ENCODE measurements at places on chromosomes 6 and 20.
A peak's percentile ranks its signal among the peaks of the same experiment; 100 is the strongest.

GRCh38 chr6:132726608-132726975 is 12.7 kb upstream of the VNN1 start:
- no peak for DNase-seq

DNA sequence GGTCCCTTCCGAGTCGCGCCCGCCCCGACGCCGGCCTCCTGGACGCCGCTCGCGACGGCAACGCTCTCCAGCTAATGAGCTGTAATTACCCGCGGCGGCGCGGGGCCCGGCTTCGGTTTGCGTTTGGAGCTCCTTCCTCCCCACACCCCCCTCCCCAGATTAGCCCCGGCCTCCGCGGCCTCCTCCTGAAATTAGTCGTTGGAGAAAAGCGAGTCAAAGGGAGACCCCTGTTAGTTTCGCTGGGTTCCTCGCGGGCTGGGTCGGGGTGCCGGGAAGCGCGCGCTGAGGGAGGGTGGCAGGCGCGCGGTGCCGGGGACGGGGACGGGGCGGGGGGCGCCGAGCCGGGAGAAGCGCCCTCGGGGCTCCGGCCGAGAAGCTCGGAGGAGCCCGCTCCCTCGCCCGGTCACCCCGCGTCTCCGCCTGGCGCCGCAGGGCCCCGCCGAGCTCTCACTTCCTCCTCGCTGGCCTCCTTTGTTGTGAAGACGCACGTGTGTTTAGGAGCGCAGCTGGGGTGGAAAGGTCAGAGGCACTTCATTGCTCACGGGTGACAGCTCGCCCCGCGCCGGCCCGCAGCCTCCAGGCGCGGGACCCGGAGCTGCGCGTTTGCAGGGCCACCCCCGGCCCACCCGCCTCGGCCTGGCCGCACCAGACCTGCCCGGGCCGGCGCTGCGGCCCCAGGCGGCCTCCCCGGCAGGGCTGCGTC is 4.9 kb downstream of the FOXC1 start:
- DNase-seq: no peak

- no peak for DNase-seq
Observed at GRCh38 chr20:61128701-61129269, 123.3 kb upstream of the CDH4 start.

- DNase-seq: no peak
Observed at GRCh38 chr6:73606428-73606827, 47.4 kb downstream of the SLC17A5 start.

DNA sequence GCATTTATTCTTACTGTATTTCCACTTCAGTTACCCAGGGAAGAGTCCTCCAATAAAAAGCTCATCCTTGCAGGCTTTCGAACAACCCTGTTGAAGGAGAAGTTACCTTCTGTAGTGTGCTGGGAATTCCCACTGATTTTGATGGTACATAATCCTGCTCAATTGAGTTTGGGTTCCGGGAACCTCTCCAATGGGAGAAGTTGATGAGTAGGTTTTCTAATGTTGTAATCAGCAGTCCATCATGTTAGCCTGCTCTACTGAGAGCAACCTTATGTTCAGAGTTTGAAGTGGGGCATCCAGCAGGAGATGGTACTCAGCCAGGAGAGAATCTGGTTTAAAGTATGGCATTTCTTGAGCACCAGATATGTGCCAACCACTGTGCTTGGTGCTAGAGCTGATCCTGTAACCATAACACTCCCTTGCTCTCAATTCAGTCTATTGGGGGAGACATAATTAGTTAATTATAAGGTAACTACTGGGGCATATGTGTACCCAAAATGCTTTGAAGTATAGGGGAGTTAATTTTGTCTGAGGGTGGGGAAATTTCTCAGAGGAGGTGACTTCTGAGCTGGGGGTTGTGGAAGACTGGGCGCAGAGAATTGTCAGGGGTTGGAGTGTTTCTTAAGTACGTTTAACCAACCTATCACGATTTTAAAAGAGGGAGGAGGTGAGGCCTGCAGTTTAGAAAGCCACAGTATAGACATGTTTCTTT is 2.1 kb downstream of the TOP1 start:
- DNase-seq: no peak

- DNase-seq: no peak
Observed at GRCh38 chr6:8172530-8172929, 70.2 kb upstream of the EEF1E1 start.

- no peak for DNase-seq
Observed at GRCh38 chr6:1635305-1636010, 25.7 kb downstream of the FOXC1 start.

DNA sequence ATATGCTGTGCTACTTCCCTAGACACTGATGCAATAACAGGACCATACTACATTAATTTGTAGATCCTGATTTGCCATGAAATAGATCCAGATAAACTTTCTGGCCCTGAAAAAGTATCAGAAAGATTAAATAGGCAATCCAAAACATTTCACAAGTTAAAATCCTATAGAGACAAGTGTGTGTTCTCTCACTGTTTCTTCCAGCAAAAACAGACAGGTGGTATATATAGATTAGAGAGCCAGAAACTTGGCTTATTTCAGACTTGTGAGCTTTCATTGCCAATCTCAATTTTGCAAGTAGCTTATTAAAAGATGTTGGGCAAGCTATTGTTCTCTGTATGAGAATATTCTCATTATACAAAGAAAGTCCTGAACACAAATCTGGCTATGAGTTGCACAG is 289.1 kb upstream of the MANEA start:
- no peak for DNase-seq

- no peak for DNase-seq
Observed at GRCh38 chr6:166179704-166180103, 12.1 kb upstream of the TBXT start.

- no peak for DNase-seq
Observed at GRCh38 chr6:85425997-85426396, 23.9 kb upstream of the NT5E start.

- no peak for DNase-seq
Observed at GRCh38 chr6:145891565-145891964, 72.6 kb downstream of the SHPRH start.

DNA sequence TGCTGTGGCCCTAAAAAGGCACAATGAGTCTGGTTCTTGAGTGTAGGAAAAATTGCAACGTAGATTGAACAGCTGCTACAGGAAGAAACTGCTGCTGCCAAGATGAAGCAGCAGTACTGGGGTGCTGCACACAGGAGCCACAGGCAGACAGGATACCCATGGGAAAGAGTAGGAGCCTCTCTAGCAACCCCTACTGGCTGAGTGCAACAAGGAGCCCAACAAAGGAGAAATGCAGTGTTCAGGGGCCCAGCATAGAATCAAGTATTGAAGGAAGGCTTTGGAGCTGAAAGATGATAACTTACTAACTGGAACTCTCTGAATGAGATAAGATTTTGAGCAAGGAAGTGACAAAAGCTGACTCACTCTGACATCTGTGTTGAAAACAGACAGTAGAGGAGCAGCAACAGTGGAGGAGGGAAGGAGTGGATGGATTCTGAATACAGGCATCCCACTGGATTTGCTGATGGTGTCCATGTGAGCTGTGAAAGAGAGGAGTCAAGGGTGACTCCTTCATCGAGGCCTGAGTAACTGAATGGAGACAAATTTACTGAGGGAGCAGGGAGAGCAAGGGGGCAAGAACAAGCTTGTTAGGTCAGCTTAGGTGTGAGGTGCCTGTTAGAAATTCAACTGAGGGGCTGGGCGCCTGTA is 534.7 kb upstream of the JARID2 start:
- no peak for DNase-seq

DNA sequence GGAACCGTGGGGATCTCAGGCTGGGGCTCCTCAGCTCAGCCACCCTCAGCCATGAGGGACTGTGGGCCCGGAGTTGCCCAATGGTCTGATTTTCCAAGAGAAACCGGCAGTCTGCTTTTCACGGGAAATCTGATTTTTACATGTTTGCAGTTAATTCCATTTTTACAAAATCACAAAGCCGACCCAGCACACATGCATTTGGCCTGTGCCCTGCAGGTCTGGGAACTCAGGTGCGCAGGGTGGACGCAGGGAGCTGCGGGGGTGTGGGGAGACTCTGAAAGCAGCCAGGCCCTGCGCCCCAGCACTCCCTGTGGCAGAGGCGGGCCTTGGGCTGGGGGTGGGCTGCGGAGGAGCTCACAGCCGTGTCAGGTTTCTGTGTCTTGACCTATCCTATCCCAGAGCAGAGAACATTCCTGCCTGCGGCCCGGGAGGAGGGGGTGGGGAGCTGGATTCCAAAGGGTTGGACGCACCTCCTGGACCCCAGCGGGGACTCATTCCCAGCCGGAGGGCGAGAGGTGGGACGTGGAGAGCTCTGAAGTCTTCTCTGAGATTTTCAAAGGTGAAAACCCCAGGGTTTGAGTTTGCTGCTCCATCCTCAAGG is 60.6 kb downstream of the ADNP start:
- DNase-seq: no peak

GRCh38 chr6:130946076-130946475 is 117.0 kb downstream of the EPB41L2 start:
- no peak for DNase-seq

GRCh38 chr20:3550837-3551236 is 80.0 kb downstream of the ATRN start:
- no peak for DNase-seq

DNA sequence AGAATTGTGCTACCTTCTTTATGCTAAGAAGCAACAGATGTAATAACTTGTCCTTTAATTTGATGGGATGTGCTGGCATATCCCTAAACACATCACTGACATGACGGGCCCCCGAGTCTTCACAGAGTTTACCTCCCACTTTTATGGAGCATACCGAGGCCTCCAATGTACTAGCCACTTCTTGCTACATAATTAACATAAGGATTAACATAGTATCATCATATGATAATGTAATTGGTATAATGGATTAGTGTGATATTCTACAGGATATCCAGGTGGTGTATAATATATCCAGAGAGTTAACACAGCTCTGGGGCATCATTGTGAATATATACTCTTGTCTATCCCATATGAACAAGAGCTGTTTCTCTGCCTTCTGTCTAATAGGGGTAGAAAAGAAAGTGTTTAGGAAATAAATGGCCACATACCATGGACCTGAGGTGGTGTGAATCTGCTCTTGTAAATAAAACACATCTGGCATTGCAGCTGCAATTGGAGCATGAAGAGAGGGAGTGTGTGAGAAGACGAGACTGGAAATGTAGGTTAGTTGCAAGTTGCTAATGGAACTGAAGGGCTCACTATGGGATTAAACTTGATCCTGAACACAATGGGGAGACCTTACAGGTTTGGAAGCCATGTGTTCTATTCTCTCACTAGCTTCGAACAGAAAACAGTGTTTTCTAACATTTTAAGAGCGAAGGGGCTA is 102.3 kb downstream of the IYD start:
- DNase-seq: no peak

GRCh38 chr20:14688005-14688404 is 350.6 kb upstream of the FLRT3 start:
- no peak for DNase-seq

DNA sequence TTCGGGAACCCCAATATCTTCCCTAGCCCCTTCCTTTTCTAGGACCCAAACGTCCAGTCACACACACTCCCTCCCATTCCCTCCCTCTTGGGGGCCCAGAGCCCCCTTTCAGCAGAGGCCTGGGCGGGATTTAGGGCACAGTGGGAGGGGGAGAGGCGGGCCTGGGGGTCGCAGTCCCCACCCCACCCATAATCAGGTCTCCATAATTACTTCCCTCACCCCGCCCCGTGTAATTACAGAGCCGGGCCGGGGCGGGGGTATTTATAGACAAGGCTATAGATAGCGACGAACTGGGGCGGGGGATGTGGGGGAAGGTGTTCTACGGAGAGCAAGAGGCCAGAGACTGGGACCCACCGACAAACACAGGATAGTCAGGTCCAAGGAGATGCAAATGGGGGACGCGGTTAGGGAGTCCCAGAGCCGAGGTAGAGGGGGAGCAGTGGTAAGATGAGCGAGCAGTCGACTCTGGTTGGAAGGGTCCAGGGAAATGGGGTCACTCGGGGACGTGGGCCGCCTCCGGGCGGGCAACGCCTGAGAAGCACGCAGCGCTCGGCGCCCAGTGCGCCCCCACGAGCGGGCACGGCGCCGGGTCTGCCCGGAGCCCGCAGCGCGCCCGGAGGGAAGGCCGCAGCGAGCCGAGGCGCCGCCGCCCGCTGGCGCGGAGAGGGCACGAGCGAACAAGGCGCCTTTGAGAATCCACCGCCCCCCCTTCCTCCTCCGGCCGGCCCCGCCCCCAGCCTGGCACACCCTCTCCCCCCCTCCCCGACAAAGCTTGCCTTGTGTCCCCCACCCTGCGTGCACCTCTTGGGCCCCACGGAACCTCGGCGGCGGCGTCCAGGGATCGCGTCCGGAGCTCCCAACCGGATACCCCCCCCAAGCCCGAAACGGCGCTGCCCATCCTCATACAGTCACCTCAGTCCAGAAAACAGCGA is 670 bp upstream of the COL11A2 start:
- DNase-seq: no peak

- no peak for DNase-seq
Observed at GRCh38 chr20:23727016-23727415, 23.7 kb downstream of the CST1 start.

DNA sequence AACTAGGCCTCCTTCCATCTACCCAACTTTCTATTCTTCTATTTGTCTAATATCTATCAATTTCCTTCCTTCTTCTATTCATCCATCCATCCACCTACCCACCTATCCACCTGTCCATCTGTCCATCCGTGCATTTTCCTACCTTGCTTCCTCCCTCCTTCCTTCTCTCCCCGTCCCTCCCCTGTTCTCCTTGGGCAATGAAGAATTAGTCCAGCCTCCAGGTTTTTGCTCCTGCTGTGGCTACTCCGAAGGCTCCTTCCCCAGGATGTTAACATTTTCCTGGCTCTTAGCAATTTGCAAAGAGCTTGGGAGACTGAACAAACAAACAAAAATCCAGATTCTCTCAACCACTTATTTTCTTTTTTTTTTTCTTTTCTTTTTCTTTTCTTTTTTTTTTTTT is 81.6 kb downstream of the KCNB1 start:
- no peak for DNase-seq

DNA sequence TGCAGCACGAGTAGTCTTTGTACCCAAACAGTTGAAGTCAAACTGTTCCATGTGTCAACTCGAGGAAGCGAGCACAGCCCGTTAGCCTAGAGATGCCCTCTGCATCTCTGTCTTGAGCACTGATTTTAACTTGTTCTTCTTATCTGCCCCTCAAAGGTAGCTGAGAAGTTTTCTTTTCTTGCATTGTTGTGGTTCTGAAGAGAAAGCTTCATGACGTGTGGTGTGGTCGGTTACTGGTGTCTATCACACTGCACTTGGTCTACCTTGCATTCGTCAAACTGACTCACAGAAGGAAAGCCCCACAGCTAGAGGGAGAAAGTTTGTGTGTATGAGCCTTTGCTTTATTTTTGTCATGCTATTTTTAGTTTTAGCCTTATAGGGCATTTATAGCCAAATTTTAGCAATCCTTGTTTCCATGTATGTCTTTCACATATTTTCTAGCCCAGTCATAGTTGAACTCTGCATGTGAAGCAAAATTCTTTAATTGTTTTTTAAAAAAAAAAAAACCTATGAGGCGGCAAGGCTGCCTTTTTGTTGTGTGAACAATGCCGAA is 115.1 kb downstream of the JAG1 start:
- DNase-seq: peak; percentile 35

DNA sequence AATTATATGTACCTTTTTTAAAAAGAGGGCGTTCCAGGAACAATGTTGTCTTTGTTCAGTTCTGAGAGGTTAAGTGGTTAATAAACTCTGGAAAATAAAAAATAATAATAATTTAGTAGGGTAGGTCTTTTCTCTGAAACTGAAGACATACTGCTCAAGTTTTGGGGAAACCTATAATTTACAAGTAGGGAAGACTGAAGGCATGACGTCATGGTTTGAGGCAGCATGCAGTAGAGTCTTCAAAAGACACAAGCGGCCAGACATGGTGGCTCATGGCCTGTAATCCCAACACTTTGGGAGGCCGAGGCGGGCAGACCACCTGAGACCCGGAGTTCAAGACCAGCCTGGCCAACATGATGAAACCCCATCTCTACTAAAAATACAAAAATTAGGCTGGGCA is 14.0 kb downstream of the STAU1 start:
- no peak for DNase-seq

- no peak for DNase-seq
Observed at GRCh38 chr6:142642651-142643050, 302.3 kb downstream of the HIVEP2 start.
